ENCODE measurements at places on chromosomes 5 and 9.

- DNase-seq, result no peak
Observed at GRCh38 chr5:145636371-145636770, 198.8 kb downstream of the PRELID2 start.

- DNase-seq, result no peak
Observed at GRCh38 chr9:37899041-37899440, 4.9 kb downstream of the SLC25A51 start.

- peak; percentile 33 for DNase-seq
Observed at GRCh38 chr5:140312067-140312790, 9.3 kb upstream of the PFDN1 start.

GRCh38 chr5:178145965-178146820 is 7.5 kb downstream of the NHP2 start:
- DNase-seq, result peak; percentile 46

GRCh38 chr5:18334949-18335348 is 700.7 kb downstream of the TAF11L14 start:
- no peak for DNase-seq

- DNase-seq, result no peak
Observed at GRCh38 chr5:91928754-91929521, 545.8 kb upstream of the ARRDC3 start.

GRCh38 chr9:72812559-72813111 is 140.2 kb downstream of the ALDH1A1 start:
- no peak for DNase-seq

- no peak for DNase-seq
Observed at GRCh38 chr5:133967124-133967523, 1.3 kb downstream of the C5orf15 start.

DNA sequence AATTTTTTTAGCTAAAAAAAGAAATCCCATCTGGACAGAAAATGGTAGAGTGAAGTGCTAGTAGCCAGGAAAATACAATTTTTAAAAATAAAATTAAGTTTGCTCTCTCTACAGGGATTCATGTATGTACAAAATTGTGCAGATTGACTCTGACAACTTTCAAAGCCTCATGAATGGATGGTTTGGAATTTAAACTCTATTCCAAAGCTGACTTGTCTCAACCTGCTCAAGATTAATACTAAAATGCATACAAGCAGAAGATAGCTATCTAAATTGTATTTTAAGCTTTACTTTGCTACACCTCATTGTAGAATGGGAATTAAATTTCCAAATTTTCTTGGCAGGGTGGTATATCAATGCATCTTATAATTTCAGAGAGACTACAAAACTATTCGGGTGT is 257.6 kb downstream of the RFX3 start:
- no peak for DNase-seq

GRCh38 chr5:92019376-92019990 is 636.4 kb upstream of the ARRDC3 start:
- no peak for DNase-seq

DNA sequence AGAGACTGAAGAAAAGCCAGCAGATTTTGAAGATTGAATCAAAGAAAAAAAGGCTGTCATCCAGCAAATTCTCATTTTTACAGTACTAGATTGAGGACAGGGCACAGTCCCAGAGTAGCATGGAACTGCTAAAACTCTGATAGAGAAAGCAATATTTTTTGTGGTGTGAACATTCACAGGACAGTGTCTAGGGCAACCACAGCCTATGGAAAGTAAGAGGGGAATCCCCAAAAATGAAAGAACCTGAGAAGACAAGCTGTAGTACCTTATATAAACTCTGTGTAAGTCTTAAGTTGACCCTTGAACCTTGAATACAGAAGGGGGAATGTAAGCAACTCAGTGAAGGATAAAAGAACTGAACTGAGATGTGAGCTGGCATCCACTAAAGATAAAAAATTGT is 540.3 kb downstream of the HINT1 start:
- no peak for DNase-seq

DNA sequence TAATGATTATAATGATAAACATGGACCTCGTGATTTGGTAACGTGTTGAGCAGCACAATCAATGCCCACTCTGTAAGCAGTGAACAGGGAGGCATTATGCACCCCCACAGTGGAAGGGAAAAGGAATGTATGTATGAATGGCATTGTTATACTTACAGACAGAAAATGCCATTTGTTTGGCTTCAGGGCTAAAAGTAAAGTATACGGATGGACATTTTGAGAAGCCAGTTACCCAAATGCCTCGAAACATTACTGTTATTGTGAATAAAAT is 260.2 kb upstream of the PPP1R2B start:
- no peak for DNase-seq

GRCh38 chr5:111756581-111757354 is at the start of gene NREP:
Gene NREP (minus strand): TSS chr5:111757194. CDS start chr5:111755772, 1,422 bp downstream.
- DNase-seq, result no peak

DNA sequence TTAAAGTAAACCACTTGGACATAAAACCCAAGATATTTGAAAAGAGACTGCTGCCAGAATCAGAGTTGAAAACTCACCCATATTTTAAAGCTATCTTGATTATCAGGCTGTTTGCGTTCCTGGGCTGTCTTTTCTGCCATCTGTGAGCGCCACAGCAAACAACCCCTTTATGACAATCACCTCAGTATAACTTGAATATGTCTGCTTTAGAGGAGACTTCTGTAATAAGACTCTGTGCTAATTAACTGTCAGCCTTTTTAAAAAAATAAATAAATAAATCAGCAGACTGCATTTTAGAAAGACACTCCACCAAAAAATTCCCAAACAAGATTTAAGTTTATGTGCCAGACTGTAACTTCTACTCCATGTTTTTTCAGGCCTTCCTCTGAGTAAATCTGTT is 375.7 kb upstream of the CCNH start:
- no peak for DNase-seq

- no peak for DNase-seq
Observed at GRCh38 chr5:109253262-109253661, 156.5 kb downstream of the PJA2 start.

GRCh38 chr5:150139334-150139733 is 16.3 kb downstream of the PDGFRB start:
- no peak for DNase-seq

DNA sequence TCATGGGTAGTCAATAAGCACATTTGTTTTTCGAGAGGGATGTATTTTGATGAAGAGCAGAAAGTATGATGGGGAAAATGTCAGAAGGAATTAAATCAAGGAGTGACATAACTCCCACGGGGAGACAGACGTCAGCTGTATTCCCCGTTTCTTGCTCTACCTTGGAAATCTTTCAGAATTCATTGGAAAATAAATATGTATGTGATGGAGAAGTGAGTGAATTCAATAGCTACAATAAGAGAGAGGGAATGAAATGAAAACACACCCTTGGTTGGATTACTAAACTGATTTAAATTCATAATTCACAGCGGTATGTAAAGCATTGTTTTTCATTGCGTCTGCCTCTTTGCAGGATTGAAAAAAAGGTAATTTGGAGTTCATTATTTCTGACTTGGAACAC is 209.7 kb upstream of the KLF4 start:
- DNase-seq, result no peak

GRCh38 chr5:122492675-122493074 is 180.6 kb downstream of the SNCAIP start:
- DNase-seq, result no peak

DNA sequence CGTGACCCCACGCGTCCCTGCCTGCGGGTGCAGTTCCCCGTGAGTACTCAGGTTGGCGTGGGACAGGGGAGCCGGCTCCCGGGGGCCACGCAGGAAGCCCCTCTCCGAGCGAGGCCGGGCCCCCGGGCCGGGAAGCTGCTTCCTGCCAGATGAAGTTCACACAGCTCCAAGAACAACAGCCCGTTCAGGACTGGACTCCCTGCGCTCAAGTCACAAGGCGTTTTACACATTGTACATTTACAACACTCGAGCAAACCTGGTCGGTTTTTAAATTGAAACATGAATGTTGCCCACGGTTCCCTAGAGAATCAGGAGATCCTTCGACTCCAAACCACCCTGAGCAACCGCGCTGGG is 22.4 kb downstream of the SLC9A3 start:
- no peak for DNase-seq

DNA sequence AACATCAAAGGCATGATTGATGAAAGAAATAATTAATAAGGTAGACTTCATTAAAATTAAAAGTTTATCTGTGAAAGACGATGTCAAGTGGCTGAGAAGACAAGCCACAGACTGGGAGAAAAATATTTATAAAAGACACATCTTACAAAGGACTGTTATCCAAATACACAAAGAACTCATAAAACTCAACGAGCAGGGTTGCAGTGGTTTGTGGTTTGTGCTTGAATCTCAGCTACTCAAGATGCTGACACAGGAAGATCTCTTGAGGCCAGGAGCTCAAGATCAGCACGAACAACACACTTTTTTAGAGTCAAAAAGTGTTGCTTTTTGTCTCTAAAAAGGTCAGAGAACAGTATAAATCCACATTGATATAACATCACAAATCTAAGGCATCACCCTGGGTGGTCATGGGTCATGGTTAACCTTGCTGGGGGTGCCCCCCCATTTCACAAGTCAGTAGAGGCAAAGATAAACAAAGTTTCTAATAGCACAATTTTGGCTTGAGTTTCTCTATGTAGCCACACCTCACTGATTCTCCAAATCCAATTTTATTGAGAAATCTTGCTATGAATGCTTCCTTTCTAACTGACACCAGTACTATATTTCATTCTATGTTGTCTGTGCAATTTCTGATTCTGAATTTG is 342.9 kb upstream of the RPS23 start:
- DNase-seq, result no peak

DNA sequence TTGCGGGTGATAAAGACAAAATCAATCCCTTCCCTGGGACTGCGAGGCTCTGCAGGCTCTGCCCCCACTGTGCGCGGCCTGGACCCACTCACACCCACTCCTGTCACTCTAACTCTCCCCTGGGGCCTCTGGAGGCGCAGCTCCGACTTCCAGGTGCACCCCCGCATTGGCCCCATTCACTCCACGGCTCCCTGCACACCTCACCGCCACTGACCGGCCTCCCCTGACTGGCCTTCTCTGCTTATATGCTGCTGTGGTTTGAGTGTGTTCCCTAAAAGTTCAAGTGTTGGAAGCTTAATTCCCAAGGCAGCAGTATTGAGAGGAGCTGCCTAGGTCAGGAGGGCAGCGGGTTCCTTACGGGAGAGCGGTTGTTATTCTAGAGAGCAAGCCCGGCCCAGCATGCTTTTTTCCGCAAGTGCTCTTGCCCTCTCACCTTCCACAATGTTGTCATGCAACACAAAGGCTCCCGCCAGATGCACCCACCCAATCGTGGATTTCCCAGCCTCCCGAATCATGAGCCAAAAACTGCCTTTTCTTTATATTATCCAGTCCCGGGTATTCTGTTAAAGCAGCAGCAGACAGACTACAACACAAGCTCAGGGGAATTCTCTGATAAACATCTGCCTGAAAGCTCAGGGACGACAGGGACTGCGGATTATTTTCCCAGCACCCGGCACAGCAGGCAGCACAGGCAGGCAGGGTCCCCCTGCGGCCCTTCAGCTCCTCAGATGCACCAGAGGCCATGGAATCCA is 73.5 kb upstream of the LRRTM2 start:
- DNase-seq, result no peak

DNA sequence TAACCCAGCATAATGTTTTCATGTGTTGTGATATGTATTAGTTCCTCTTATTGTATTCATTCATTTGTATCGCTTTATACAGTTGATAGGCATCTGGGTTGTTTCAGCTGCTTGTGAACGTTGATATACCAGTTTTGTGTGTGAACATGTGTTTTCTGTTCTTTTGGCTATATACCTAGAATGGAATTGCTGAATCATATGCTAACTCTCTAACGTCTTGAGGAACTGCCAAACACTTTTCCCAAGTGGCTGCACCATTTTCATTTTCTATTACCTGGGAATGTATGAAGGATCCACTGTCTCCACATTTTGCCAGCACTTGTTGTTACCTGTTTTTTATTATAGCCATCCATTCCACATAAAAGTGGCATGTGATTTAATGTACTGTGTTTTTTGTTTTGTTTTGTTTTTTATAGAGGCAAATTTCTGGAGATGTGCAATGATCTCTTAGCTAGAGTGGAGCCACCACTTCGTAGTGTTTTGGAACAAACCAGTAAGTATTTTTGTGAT is 34.6 kb downstream of the HSPA4 start:
- no peak for DNase-seq

DNA sequence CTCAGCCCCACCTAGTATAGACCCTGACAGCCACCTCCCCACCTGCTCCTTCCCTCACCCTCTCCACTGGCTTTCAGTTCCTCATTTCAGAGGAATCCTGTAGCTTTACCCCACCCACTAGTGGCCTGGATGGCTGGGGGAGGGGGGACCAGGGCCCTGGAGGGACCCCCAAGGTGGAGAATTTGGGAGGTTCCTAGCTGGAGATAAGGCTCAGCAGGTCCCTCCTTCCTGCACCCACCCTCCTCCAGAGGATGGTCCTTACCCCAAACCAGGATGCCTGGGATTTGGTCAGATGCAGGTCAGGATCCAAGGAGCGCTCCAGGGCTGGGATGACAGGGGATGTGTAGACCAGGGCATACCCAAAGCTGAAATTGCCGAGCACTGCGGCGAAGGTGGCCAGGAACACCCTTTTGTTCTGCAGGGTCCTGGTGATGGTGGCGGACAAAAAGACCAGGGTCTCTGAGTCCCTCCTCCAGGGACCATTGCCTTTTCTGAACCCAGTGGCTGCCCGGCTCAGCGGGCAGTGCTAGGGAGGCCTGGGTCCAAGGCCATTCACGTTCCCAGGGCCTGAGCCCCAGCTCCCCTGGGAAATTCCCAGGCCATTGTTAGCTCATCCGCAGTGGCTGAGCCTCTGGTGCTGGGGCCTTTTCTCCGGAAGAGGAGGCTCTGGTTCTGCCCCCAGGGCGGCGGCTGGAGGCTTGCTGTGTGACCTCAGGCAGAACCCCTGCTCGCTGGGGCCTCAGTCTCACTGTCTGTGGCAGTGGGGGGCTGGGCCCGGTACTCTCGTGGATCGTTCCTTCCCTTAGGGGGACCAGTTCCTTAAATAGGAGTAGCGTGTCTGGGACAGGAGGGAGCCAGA is 678 bp downstream of the SLC2A6 start:
- no peak for DNase-seq

DNA sequence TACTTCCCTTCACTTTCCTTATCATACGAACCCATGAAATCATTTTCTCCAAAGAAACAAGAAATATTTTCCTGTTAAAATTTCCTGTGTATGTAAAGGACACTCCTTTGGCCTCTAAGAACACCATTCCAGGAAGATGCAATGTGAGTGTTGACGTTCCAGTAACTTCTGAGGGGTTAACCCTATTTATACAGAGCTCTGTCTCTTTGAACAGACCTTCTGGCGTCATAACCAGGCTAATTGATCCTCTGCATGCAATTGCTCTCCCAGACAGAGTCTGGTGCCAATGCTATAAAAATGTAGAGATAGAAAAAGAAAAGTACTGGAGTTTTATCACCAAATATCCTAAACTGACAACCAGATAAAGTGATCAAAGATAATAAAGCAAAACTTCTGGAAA is 218.5 kb downstream of the TLE1 start:
- no peak for DNase-seq

GRCh38 chr9:38243993-38244392 is 148.5 kb upstream of the ALDH1B1 start:
- DNase-seq, result no peak

DNA sequence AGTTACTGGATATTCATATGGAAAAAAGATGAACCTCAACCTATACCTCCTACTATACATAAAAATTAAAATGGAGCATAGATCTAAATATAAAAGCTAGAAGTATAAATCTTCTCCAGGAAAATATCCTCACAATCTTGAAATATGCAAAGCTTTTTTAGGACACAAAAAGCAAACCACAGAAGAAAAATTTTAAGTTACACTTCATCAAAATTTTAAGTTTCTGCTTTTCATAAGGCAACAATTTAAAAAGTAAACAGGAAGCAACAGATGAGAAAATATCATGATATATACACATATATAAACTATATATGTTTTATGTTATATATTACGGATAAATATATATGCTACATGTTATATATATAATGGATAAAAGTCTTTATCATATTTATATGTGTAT is 157.5 kb downstream of the ADAMTS6 start:
- no peak for DNase-seq
